ENCODE measurements at places on chromosomes 12 and 14. TPM values are rescaled to one million over a fixed set of nuclear protein-coding genes. Genes with fewer than 3 reads are reported as not detected.

GRCh38 chr12:96240656-96241055, 46.5 kb downstream of the ELK3 start:
- no peak for DNase-seq
- peak overlapping the region; percentile 58 for H3K27ac ChIP-seq
- no peak overlapping the region for H3K4me3 ChIP-seq
- H3K4me1 ChIP-seq, result peaks cover 67% of the 10 kb centered on the region
- no peaks in the 10 kb centered on the region for H3K27me3 ChIP-seq

DNA sequence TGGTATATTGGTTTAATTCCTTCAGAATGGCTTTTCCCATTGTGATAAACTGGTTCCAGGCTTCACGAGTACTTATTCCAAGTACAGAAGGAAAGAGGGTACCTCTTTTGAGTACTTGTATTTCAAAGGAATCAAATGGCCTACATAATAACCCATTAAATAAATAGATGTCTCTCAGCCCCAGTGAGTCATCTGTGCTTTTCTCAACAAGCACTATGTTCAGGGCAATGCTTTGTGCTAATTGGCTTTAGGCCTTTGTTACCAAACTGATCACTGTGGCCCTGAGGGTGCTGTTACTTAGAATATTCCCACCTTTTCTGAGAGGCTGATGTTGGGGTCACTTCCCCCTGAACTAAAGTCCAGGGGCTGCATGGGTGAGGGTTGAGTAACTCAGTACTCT, 107.1 kb downstream of the LRRK2 start:
- DNase-seq, result no peak
- no peak overlapping the region for H3K27ac ChIP-seq
- H3K4me1 ChIP-seq, result no peaks in the 10 kb centered on the region
- H3K4me3 ChIP-seq, result no peak overlapping the region
- no peaks in the 10 kb centered on the region for H3K27me3 ChIP-seq
- no peaks in the 10 kb centered on the region for H3K36me3 ChIP-seq

- H3K27ac ChIP-seq, result no peak overlapping the region
- H3K36me3 ChIP-seq, result no peaks in the 10 kb centered on the region
- H3K4me1 ChIP-seq, result no peaks in the 10 kb centered on the region
- H3K4me3 ChIP-seq, result no peak overlapping the region
- H3K27me3 ChIP-seq, result peaks cover under 1% of the 10 kb centered on the region
Measured at GRCh38 chr14:96191841-96192462, 12.7 kb upstream of the BDKRB2 start.

GRCh38 chr14:24875203-24875838, 174.6 kb downstream of the STXBP6 start:
- H3K27ac ChIP-seq, result no peak overlapping the region
- DNase-seq, result no peak
- H3K36me3 ChIP-seq, result no peaks in the 10 kb centered on the region

The EGLN3 gene
- 8.2 TPM for total RNA-seq

GRCh38 chr14:75205591-75205990, 29.2 kb upstream of the TMED10 start:
- DNase-seq, result peak; percentile 35
- H3K4me3 ChIP-seq, result no peak overlapping the region
- H3K27ac ChIP-seq, result peak overlapping the region; percentile 69
- no peaks in the 10 kb centered on the region for H3K27me3 ChIP-seq
- H3K4me1 ChIP-seq, result peaks cover 25% of the 10 kb centered on the region

- no peak overlapping the region for H3K27ac ChIP-seq
- H3K27me3 ChIP-seq, result no peaks in the 10 kb centered on the region
- no peak for DNase-seq
- H3K36me3 ChIP-seq, result peaks cover 4% of the 10 kb centered on the region
- H3K4me3 ChIP-seq, result no peak overlapping the region
- no peaks in the 10 kb centered on the region for H3K4me1 ChIP-seq
Measured at GRCh38 chr12:119807380-119807779, 69.7 kb downstream of the CIT start.

GRCh38 chr14:34060651-34060999, 109.8 kb upstream of the EGLN3 start:
- H3K27me3 ChIP-seq, result peaks cover 13% of the 10 kb centered on the region
- H3K27ac ChIP-seq, result no peak overlapping the region
- H3K4me3 ChIP-seq, result peak overlapping the region; percentile 76
- no peaks in the 10 kb centered on the region for H3K36me3 ChIP-seq
- no peak for DNase-seq

DNA sequence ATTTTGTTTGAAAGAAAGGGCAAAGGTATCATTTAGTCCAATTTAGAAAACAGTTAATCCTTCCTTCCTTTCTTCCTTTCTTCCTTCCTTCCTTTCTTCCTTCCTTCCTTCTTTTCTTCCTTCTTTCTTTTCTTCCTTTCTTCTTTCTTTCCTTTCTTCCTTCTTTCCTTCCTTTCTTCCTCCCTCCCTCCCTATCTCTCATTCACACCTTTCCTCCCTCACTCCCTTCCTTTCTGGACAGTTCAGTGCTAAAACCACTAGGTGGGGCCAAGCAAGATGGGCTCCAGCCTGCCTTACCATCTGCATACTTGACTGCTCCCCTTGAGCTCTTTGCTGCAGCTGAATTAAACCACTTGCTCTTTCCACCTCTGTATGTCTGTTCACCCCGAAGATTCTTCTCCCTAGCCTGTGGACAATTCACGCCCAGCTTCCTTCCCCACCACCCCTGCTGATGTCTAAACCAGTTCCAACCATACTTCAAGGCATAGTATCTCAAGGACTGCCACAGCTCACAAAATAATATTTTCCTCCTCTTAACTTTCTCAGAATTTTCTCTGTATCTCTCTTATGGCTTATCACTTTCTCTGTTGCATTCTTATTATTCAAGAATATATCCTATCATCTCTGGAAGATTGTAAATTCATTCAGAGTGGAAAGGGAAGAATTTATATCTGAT, 78.0 kb downstream of the DBX2 start:
- H3K4me1 ChIP-seq, result no peaks in the 10 kb centered on the region
- no peak overlapping the region for H3K4me3 ChIP-seq
- H3K27me3 ChIP-seq, result no peaks in the 10 kb centered on the region
- no peak overlapping the region for H3K27ac ChIP-seq
- DNase-seq, result no peak

- H3K27me3 ChIP-seq, result peaks cover 23% of the 10 kb centered on the region
- H3K36me3 ChIP-seq, result no peaks in the 10 kb centered on the region
- H3K4me3 ChIP-seq, result no peak overlapping the region
- no peaks in the 10 kb centered on the region for H3K4me1 ChIP-seq
- no peak overlapping the region for H3K27ac ChIP-seq
Measured at GRCh38 chr12:82525616-82526015, 161.1 kb upstream of the TMTC2 start.

GRCh38 chr14:74444866-74445265, 18.9 kb upstream of the SYNDIG1L start:
- no peak for DNase-seq
- H3K27ac ChIP-seq, result no peak overlapping the region
- no peaks in the 10 kb centered on the region for H3K36me3 ChIP-seq
- H3K27me3 ChIP-seq, result peaks cover 17% of the 10 kb centered on the region
- H3K4me1 ChIP-seq, result no peaks in the 10 kb centered on the region

GRCh38 chr12:88952562-88952942, 372.3 kb upstream of the KITLG start:
- no peaks in the 10 kb centered on the region for H3K36me3 ChIP-seq
- no peak overlapping the region for H3K27ac ChIP-seq
- no peak overlapping the region for H3K4me3 ChIP-seq
- no peaks in the 10 kb centered on the region for H3K4me1 ChIP-seq
- no peak for DNase-seq

The SERPINA9 gene
- total RNA-seq, result not detected

- peak overlapping the region; percentile 29 for H3K4me3 ChIP-seq
- peak overlapping the region; percentile 35 for H3K27ac ChIP-seq
- H3K4me1 ChIP-seq, result peaks cover 97% of the 10 kb centered on the region
Measured at GRCh38 chr12:4286771-4287317, 13.3 kb downstream of the CCND2 start.

DNA sequence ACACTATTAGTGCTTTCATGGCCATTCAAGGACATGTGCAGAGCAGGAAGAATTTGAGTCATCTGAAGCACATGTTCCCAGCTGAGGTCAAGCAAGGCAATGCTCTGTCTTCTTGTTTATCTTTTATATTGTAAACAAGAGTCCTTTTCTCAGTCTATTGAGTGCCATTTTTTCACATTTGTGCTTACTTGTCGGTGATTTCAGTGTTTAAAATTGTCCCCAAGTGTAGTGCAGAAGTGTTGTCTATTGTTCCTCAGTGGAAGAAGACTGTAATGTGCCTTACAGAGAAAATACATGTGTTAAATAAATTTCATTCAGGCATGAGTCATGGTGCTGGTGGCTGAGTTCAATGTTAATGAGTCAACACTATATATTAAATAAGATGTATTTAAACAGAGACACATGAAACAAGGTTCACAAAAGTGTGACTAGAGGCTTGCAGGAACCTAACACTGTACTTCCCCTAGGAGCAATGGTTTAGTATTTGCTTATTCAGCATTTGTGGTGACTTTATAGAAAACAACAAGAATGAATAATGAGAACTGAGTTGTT, 391.1 kb downstream of the LRIG3 start:
- no peak for DNase-seq
- H3K4me1 ChIP-seq, result no peaks in the 10 kb centered on the region
- H3K36me3 ChIP-seq, result no peaks in the 10 kb centered on the region
- no peak overlapping the region for H3K4me3 ChIP-seq
- H3K27ac ChIP-seq, result no peak overlapping the region

DNA sequence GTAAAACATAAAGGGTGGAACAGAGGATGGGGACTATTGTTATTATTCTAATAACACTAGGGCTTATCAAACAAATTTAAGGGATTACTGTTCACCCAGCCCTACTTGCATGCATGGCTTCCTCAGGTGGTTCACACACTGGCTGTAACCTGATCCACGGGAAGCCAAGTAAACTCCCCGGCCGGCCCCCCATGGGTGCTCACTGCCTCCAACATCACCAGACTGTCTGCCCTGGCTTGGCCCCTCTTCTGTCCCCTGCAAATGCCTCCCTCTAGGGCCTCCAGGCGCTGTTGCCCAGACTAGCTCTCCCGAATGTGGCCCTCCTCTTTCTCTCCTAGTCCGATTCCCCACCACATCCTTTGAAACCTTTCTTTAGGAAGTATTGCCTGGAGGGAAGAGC, 18.6 kb downstream of the FAIM2 start:
- H3K27me3 ChIP-seq, result peaks cover 7% of the 10 kb centered on the region
- no peaks in the 10 kb centered on the region for H3K4me1 ChIP-seq
- no peak overlapping the region for H3K4me3 ChIP-seq
- H3K27ac ChIP-seq, result no peak overlapping the region
- no peaks in the 10 kb centered on the region for H3K36me3 ChIP-seq

DNA sequence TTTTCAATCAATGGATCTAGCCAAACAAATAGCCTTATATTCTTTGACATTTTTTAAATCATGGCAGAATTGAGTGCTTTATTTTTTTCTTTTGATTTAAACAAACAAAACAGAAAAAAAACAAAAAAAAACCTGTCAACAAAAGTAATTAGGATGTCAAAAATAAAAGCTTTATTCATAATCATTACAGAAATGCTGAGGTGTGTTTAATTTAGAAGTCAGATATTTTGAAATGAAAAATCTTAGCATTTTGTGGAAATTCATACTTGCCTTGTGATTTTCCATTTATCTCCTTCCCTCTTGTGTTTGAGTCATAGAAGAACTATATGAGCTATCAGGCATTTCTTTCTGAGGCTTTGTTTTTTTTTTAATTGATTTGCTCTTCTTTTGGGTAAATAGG, 387.0 kb upstream of the STXBP6 start:
- no peak overlapping the region for H3K27ac ChIP-seq
- no peaks in the 10 kb centered on the region for H3K4me1 ChIP-seq
- H3K27me3 ChIP-seq, result no peaks in the 10 kb centered on the region
- H3K36me3 ChIP-seq, result no peaks in the 10 kb centered on the region
- H3K4me3 ChIP-seq, result no peak overlapping the region

The HOXC11 gene
- total RNA-seq, result not detected

GRCh38 chr12:67578976-67579661, 69.4 kb upstream of the DYRK2 start:
- peak overlapping the region; percentile 59 for H3K27ac ChIP-seq
- peak overlapping the region; percentile 56 for H3K4me3 ChIP-seq
- DNase-seq, result no peak
